DMS153 (cell line): ENCODE measurements at places on chromosomes 6 and 20.

- peak; percentile 34 for DNase-seq
Observed at GRCh38 chr20:12040261-12040660, 122.6 kb downstream of the BTBD3 start.

GRCh38 chr20:16539280-16540021 is 33.8 kb downstream of the KIF16B start:
- DNase-seq = no peak

DNA sequence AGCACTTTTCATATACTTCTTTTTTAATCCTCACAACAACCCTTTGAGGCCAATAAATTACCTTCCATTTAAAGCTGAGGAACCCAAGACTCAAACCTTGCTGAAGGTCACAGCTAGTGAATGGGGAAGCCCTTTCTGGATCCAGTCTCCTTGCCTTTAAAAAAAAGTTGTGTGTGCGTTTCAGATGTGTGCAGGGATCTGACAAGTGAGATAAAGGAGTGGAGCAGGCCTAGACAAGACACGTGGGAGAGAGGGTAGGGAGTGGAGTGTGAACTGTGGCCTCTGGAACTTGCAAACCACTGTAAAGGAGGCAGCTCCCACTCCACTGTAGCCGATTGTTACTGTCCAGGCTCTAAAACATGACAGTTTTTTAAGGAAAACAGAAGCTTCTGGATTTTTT is 1.9 kb downstream of the KLHL32 start:
- no peak for DNase-seq

GRCh38 chr6:1679688-1680068 is 70.0 kb downstream of the FOXC1 start:
- DNase-seq = peak; percentile 51

DNA sequence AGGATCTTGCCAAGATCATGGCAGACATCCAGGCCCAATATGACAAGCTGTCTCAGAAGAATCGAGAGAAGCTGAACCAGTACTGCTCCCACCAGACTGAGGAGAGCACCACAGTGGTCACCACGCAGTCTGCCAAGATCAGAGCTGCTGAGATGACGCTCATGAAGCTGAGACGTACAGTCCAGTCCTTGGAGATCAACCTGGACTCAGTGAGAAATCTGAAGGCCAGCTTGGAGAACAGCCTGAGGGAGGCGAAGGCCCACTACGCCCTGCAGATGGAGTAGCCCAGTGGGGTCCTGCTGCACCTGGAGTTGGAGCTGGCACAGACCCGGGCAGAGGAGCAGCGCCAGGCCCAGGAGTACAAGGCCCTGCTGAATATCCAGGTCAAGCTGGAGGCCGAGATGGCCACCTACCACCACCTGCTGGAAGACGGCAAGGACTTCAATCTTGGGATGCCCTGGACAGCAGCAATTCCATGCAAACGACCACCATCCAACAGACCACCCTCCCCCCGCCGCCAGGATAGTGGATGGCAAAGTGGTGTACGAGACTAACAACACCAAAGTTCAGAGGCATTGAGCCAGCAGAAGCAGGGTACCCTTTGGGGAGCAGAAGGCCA is 44.7 kb upstream of the GRM4 start:
- no peak for DNase-seq

GRCh38 chr20:47440857-47441773 is 60.6 kb upstream of the NCOA3 start:
- DNase-seq = no peak

- peak; percentile 24 for DNase-seq
Observed at GRCh38 chr20:25571817-25572216, 13.5 kb downstream of the NINL start.

DNA sequence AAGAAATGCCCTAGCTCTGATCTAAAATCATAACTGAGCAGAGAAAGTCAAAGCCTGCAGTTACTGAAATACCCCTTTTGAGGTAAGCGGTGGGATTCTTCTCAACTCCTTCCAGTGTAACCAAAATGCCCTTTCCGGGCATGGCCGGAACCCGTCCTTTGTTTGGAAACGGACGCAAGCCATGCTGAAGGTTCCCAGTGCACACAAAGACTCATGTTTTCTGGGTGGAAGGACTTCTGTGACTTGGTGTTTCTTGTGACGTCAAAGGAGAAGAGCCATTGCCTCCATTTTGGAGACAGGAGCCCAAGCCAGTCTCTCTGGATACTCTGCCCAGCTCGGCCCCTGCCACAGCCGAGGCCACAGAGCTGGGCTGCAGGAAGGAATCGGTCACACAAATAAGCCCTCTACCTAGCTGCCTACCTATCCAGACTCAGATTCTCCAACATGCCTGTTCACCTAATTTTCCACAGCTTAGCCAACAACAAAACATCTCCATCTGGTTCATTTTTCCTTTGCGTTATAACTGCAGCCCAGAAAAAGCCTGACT is 182.8 kb downstream of the TBXT start:
- no peak for DNase-seq

DNA sequence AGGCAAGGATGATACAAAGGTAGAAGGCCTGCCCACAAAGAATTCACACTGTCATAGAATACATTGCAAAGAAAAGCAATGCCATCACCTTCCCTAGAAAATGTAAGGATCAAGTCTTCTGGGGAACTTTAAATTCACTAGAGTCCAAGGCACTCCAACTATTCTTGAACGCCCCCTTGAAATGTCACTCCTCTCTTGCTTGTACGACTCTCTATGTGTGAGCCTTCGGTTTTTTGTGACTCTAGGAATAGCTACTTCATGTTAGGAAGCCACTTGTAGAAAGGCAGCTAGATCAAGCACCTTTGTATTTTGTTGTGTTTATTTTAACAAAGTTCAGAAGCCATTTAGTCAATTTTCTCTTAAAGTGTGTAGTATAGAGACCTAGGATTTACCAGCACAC is 159.2 kb upstream of the ARID1B start:
- DNase-seq = no peak

- no peak for DNase-seq
Observed at GRCh38 chr6:24779416-24780016, 4.8 kb downstream of the GMNN start.

GRCh38 chr6:35635601-35636597 is 52.8 kb downstream of the FKBP5 start:
- no peak for DNase-seq

GRCh38 chr6:152356662-152357061 is 280.5 kb downstream of the SYNE1 start:
- DNase-seq = peak; percentile 6

DNA sequence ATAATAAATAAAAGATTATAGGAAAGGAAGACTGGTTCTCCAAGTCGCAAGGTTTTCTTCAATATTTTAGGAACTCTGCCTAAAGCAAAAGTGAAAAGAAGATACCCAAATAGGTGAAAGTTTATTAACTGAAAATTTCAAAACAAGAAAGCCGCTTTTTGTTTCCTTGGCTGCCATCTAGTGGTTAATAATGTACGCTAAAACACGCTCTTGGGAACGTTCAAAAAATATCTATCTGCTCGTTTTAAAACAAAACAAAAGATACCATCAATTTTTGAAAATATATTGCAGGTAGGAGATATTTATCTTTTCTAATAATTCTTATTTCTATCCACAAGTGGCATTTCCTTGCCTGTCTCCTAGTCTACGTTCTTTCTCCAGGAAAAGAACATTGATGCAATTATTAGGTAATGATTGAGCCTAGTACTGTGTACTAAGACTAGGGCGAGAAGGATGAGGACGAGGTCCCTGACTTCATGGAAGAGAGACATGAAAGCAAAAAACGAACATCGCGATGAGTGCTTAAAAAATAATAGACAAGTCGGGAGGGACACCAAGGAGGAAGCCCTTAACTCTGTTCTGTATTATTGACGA is 97.2 kb downstream of the SPTLC3 start:
- DNase-seq = no peak

GRCh38 chr6:61622601-61623000 is 663.4 kb downstream of the KHDRBS2 start:
- no peak for DNase-seq

- no peak for DNase-seq
Observed at GRCh38 chr6:159730332-159730676, 3.0 kb downstream of the WTAP start.

DNA sequence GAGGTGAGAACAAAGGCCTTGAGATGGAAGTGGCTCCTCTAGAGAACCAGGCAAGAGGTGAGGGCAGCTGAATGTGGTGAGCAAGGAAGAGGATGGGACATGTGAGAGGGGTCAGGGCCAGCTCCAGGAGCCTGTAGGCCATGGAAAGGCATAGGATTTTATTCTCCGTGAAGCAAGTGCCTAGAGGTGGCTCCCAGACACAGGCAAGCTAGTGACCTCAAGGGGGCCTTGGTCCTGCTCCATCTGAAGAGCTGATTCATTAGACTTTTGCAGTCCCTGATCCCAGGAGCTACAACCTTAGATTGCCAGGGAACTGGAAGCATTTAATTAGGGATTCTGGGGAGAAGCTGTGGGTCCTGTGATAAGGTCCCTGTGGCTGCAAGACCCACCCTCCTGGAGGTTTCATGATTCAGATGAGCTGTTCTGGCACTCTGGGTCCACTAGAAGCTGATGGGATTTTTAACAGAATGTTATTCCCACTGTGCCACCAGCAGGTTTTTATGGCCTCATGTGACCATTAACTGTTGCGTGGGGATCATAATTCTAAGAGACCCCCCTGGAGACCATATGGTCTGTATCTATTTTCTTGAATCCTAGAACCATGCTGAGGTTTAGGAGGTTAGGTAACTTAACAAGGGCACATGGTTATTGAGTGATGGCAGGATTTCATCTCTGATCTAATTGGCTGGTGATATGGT is 90.5 kb downstream of the ELOVL5 start:
- DNase-seq = no peak

DNA sequence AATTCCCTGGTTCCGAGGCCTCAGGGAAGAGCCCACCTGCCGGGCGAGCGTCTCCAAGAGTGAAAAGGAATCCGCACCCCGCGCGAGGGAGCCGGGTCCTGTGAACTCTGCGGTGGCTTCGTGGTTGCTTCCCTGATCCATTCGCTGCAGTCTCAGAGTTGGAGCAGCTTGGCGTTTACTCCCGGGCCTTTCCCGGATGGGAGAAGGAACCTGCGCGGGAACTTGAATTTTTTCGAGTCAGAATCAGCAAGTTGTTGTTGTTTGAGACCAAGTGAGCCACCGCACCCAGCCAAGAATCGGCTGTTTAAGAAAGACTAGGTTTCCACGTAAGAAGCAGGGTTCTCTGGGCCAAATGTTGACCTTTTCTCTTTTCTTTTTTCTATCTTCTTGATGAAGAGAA is 12.9 kb downstream of the PRSS16 start:
- no peak for DNase-seq

GRCh38 chr6:163252061-163252591 is 162.4 kb upstream of the QKI start:
- DNase-seq = no peak

DNA sequence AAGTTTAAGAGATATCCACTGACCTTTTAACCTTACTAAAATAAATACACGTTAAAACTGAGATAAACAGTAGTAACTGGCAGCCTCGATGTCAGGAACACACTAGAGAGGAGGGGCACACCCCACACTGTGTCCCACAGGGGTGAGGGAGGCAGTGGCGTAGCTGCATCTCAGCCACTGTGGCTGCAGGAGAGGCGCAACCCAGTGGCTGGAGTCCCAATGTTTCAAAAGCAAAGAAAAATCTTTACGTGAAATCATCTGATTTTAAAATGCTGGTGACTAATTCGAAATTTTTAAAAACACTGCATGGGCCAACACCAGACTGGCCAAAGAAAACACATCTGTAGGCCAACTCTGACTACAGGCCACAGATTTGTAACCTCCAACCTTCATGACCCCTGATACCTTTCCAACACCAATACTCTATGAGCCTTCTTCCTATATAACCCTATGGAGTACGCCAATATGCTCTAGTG is 54.7 kb downstream of the TRAM2 start:
- no peak for DNase-seq
